ENCODE measurements at places on chromosomes 16 and 17.

DNA sequence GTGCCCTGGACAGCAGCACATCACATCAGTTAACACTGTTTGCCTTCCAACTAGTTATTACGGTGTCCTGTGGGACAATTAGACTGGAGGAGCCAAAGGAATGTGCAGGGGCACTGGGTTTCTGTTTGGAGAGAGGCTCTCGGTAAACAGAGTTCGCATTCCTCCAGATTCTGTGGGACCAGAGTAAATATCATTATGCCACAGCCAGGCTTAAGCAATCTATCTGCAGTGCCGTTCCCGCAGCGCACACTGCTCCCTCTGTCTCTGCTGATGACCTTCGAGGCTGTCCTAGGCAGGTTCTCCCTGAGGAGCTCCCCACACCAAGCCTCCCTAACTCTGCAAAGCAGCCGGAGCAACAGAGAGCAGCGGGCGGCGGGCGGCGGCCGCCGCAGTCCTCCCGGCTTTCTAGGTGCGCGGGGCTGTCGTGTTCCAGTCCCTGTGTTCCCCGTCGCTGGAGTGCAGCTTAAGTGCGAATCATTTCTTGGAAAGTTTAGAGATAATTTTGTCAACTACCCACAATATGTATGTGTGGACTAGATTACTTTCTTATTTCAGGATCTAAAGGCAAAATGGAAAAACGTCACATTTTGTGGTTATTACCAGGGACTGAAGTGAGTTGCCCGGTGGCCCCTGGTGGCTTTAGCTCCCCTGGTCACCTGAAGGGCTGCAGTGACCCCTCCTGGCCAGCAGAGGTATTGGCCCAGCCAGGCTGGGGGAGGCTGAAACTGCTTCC lies 43.3 kb downstream of the PGS1 start:
- peak; percentile 87 for DNase-seq

GRCh38 chr17:50967795-50968194 lies 101.6 kb upstream of the TOB1 start:
- no peak for DNase-seq

DNA sequence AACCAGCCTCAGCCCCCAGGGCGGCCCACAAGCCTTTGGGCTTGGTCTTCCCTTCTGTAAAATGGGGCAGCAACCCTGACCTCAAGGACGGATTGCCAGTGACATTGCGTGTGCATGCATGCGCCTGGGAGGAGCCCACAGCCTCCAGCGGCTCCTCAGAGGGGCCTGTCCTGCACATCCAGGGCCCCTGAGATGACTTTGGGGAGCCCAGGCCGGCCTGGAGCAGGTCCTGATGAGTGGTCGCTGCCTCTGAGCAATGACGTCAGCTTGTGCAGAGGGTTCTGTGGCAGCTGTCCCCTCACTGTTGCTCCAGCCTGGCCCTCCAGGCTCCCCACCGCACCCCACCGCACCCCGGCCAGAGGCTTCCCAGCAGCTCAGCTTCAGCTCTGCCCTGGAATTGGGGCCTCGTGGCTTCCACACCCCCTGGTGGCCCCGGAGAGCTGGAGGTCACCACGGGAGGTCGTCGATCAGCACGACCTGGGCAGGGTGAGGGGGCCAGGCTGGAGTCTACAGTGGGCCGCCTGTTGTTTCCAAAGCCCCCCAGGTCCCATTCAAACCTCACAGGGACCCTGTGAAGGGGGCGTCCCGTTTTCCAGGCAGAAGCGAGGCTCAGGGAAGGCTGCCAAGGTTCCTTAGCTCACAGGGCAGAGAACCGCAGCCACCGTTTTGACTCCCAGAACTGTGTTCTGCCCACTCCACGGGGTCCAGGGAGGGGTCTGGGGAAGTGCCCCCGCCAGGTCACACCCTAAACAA lies 341.8 kb downstream of the SEC14L1 start:
- DNase-seq, result no peak

- peak; percentile 89 for DNase-seq
These were observed 1.8 kb downstream of the ASGR1 start for GRCh38 chr17:7177191-7177953.

- DNase-seq, result peak; percentile 64
These were observed 398.5 kb downstream of the HAPSTR1 start for GRCh38 chr16:9489835-9490467.

- no peak for DNase-seq
These were observed 6.6 kb upstream of the SUPT4H1 start for GRCh38 chr17:58358408-58359172.
